Activated naive CD4-positive, alpha-beta T cell treated with Interleukin-2 at 50 U/mL for 16 hours (primary cell): ENCODE measurements at places on chromosomes 12 and 14.

- no peak for DNase-seq
Observed at GRCh38 chr12:38016602-38017001, 300.0 kb upstream of the ALG10B start.

GRCh38 chr12:111148005-111148404, 220.9 kb downstream of the PHETA1 start:
- no peak for DNase-seq

- DNase-seq = no peak
Observed at GRCh38 chr12:120984351-120984898, 6.1 kb downstream of the HNF1A start.

- no peak for DNase-seq
Observed at GRCh38 chr12:116370886-116371580, 93.5 kb upstream of the MED13L start.
